ENCODE measurements at places on chromosomes 6 and 20.

GRCh38 chr6:1337791-1338190, 25.9 kb downstream of the FOXQ1 start:
- DNase-seq, result no peak

DNA sequence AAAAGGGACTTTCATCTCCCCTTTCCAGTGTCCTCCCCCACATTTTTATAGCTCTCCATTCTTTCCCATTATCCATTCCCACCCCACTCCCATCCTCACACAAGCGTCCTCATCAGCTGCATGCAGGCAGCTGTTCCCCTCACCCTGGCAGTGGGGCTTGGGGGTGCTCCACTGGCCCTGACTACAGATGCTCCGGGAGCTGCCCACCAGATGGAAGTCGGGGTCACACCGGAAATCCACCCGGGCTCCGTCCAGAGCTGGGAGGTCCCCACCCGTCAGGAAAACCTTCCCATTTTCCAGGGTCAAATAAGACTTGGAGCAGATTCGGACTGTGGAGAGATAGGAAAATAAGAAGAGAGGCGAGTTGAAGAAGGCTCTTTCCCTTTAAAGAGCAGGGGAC, 2.7 kb downstream of the GABBR1 start:
- DNase-seq, result no peak

DNA sequence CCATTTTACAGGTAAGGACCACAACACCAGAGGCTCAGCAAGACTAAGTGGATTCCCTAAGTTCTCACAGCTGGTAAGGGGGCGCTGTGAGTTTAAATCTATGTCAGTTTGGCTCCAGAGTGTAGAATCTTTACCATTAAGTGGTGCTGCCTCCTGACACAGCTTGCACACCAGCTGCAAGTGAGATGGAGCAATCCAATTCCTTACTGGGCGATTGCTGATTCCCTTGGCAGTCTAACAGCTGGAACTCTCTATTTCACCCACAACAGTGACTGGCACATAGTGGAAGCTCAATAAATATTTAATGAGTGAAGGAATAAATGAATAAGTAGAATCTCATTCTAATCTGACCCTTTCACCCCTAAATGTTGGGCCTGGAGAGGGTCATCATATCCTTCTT, 176.7 kb downstream of the CLIC5 start:
- no peak for DNase-seq

DNA sequence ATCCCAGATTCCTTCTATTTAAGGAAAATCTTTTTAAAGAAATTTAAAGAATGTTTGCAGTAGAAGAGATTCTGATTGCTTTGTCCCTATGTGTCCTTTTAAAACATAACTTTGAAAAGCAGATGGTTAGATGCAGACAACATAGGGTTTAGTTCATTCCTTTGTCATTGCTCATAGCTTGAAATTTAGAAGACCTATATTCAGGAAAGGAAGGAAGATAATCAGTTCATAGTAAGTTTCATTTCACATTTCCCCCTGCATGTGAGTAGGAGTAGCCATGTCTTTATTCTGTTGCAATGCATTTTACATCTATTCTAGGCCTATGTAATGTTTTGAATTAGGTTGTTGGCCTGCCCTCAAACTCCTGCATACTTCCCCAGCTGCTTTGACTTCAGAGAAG, 197.9 kb upstream of the GRIK2 start:
- no peak for DNase-seq

- DNase-seq, result peak; percentile 18
Measured at GRCh38 chr6:44128020-44128917, 915 bp downstream of the TMEM63B start.

DNA sequence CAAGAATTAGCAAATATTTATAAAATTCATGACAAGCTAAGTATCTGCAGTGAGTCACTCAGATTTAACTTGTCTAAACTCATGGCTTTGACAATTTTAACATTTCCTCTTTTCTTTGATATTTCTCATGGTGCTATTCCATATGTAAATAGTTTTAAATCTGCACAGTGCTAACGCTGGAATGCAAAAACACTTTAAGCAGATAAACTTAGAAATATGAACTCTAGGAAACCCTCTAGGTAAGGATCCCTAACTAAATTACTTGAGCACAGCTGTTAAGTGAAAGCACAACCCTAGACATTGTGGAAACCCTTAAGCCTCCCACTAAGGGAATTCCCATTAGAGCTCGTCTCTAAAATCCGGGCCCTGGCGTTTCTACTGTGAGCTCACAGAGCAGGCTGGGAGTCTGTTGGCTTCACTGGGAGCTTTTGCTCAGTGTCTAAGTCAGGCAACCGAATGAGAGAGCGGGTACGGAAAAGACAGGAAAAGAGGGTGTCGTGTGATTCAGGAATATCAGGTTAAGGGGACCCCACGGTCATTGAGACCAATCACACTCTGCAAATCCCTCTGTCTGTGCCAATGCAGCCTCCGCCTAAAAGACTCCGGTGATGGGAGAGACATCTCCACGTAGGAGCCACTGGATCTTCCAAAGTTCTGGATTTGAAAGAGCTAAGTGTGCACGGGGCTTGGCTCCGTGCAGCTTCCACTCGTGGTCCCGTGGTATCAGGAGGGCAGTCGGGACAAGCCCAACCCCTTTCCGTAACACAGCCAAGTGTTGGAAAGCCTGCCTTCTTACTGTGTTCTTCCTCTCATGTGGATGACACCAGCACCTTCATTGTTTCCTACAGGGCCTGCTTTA, 112.3 kb upstream of the RPS6KA2 start:
- DNase-seq, result no peak

DNA sequence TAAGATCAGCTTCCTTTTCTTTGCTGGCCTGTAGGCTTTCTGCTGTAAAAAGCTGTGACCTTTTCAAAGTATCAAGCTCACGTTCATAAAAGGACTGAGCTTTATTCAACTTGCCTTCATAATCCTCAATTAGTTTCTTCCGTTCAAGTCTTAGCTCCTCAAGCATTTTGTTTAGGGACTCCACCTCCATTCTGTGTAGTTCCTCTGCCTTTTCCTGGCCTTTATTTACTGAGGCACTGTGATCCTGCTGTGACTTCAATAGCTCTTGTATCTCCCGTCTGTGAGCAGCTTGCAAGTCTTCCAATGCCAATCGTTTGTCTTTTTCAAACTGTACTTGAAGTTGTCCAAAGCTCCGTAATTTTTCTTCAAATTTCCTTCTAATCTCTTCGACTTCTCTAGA, 54.4 kb downstream of the FAM184A start:
- no peak for DNase-seq

DNA sequence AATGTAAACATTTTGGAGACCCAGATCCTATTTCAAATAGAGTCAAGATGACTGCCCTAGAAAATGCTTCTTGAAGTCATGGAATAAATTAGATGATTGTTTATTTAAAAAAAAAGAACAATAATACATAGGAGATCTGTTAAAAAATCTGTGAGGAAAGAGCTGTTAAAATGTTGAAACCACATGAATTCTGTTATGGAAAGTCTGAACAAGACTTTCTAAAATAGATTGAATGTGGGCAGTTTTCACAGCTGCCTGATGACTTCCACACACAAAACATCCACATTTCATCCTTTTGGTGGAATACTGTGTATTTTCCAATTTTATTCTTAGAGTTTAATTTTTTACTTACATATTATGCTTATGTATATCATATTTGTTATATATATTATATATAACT, 186.1 kb downstream of the LAMA2 start:
- DNase-seq, result no peak

- DNase-seq, result no peak
Measured at GRCh38 chr6:125346201-125346925, 44.6 kb upstream of the HDDC2 start.

DNA sequence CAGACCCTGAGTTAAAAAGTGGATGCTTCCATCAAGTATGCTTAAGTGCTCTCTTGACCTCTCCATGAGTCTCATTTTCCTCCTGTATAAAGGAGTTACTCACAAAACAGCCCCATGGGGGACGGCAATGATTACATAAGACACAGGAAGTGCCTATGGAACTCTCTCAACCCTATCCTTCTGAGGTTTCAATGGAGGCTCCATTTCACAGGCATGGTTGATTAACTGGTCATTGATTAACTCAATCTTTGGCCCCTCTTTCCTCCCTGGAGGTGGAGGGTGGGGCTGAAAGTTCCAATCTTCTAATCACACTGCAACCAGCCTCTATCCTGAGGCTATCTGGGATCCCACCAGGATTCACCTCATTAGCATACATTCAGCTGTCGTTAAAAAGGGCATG, 29.3 kb downstream of the CST8 start:
- DNase-seq, result peak; percentile 12

GRCh38 chr6:63759605-63760105, 124.1 kb downstream of the PHF3 start:
- no peak for DNase-seq

GRCh38 chr6:44237021-44237812, 9.7 kb upstream of the HSP90AB1 start:
- no peak for DNase-seq

- DNase-seq, result no peak
Measured at GRCh38 chr6:37871616-37872372, 52.3 kb downstream of the ZFAND3 start.

DNA sequence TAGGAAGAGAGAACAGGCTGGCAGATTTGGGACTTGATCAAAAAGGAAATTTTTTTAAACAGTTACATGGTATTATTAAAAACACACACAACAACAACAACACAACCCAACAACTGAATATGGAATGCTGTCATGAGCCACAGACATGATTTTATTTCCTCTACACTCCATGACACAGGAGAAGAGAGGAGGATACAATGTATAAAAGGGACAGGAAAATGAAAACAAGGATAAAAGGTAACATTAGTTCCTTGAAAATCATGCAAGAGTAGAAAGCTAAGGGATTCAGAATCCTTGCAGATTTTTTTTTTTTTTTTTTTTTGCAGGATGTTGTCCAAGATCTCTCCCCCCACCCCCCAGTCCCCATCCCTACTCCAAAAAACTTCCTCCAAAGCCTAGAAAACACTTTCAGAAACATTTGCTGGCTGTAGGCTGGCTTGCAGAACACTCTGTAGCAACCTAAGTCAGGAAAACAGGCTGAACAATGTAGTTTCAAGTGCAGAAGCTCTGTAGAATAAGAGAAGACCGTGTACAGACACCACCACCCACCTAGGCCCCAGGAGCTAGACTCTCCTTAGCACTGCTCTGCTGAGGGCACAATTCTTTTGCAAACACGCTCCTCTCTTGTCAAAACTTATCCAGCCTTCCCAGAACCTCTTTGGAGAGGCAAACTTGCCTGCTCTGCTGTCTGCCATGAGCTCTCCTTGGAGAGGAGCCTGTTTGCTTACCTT, 845 bp downstream of the ZMYND8 start:
- DNase-seq, result no peak

GRCh38 chr20:32512047-32512385, 73.1 kb downstream of the NOL4L start:
- no peak for DNase-seq

GRCh38 chr6:170462366-170463020, 90.6 kb downstream of the PSMB1 start:
- DNase-seq, result no peak

DNA sequence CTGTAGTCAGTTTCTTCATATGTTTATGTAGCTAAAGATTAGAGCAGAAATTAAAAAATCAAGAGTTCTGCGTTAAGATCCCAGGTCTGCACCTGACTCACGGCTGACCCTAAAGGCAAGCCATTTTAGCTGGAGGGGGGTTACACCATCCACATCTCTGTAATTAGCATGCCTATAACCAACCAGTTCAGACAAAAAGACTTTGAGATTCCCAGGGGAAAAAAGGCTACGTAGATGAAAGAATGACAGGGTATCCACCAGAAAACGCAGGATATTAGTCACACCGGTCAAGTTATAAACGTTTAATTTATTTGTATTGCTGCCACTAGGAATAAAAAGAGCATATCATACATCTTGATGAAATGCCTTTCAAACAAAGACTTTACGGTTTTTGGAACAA, 299.1 kb downstream of the FOXC1 start:
- DNase-seq, result no peak

GRCh38 chr6:163863565-163863964, 449.0 kb downstream of the QKI start:
- DNase-seq, result no peak

GRCh38 chr6:111552241-111552744, 53.4 kb downstream of the TRAF3IP2 start:
- DNase-seq, result no peak

DNA sequence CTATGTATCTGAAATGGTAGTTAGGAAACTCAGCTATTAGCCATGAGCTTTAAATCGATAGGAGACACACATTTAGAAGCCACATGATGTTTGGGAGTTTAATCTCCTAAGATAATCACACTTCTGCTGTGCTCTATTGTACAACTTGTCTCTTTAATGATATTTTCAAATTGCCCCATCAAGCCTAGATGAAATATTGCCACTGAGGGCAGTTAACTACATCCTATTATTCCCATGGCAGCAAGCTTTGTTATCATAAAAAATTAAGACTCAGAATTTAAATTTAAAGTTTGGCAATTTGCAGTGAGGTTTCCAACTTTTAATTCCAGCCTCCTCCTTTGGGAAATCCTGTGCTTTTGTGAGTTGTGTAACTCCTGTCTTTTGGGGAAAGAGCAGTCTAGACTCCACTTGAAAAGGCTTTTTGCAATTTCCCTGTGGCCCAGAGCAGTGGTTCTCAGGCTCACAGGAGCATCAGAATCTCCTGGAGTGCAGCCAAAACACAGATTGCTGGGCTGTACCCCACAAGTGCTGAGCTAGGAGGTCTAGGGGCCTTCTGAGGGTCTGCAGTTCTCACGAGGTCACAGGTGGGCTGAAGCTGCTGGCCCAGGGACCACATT, 792.4 kb downstream of the QKI start:
- DNase-seq, result no peak

GRCh38 chr6:73951183-73951582, 255.2 kb downstream of the CD109 start:
- DNase-seq, result no peak

All from GM18507 (cell line).